ENCODE measurements at places on chromosomes 3 and 15.

DNA sequence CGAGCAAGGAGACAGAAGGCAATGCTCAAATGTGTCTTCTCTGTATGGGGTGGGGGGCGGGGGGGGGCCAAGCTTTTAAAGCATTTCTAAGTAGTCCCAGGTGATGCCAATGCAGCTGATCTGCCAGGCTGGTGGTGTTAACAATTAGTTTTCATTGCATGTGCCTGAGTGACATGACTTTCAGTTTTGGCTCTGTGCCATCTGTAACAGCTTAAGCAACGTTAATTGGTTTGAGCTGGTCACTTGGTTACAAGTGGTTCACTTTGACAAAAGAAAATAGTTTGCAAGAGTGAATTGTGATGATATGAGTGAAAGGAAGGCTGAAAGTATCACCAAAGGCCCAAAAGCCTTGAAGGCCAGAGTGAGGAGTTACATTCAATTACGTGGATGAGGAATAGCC is 26.4 kb upstream of the LRIG1 start:
- no peak for DNase-seq

- no peak for DNase-seq
These were observed 208.7 kb upstream of the ROBO1 start for GRCh38 chr3:79976466-79976865.

DNA sequence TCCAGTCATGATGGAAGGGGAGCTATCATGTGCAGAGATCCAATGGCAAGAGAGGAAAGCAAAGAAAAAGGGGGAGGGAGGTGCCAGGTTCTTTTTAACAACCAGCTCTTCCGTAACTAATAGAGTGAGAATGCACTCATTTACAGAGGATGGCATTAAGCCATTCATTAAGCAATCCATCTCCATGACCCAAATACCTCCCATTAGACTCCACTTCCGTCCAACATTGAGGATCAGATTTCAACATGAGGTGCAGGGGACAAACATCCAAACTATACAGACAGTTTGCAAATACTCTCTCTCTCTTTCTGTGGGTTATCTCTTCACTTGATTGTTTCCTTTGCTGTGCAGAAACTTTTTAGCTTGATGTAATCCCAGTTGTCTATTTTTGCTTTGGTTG is 21.2 kb downstream of the ZDHHC23 start:
- no peak for DNase-seq

DNA sequence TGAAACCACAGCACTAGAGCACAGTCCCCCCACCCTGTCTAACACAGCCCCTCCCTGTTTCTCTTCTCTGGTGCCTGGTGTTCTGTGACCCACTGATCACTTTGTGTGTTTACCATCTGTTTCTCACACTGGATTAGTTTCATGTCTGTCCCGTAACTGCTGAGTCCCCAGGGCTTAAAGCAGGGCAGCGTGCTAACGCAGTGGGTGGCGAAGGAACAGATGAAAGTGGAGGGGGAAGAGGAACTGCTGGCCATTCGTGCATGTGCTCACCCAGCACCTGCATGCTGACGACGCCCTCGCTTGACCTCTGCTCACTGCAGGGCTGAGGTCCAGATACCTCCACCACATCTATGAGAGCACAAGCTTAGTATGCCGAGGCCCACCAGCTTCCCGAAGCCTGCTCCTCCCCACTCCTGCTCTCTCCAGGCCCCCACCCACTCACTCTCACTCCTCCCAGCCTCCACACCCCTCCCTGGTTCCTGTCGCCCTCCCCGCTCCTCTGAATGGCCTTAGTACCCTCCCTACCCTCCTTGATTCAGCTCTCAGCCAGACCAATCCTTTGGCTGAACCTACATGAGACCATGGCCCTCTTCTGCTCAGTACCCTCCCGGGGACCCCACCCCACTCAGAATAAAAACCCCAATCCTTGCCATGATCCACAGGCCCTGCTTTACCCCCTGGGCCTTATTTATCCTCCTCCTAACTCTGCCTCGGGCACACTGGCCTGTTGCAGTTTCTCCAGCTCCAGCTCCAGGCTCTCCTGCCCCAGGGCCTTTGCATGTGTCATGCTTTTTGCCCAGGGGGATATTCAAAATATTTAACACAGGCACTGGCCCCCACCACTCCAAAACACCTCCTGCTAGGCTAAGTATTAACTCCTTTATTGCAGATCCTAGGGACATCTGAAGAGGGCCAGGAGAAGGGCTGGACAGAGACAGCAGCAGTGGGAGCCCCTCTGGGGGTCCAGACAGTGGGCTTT is 15.1 kb upstream of the IQSEC1 start:
- DNase-seq: no peak

DNA sequence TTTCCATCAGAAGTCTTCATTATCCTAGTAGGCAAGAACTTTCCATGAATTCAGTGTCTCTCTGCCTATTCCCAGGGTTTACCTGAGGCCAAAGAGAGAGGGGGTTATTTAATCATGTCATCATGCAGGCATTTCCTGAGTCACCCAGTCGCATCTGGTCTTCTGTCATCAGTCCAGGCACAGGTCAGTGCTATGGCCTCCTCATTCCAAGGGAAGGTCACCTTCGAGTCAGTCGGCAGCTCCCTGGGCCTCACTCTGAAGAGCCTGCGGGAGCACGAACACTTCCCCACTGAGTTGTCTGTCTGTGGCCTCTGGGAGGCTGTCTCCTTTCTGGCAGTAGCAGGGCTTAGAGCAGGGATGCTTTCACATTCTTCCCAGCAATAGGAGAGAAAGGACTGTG is 26.2 kb upstream of the LRTM1 start:
- no peak for DNase-seq

GRCh38 chr3:134860141-134860540 is 65.1 kb downstream of the EPHB1 start:
- no peak for DNase-seq

DNA sequence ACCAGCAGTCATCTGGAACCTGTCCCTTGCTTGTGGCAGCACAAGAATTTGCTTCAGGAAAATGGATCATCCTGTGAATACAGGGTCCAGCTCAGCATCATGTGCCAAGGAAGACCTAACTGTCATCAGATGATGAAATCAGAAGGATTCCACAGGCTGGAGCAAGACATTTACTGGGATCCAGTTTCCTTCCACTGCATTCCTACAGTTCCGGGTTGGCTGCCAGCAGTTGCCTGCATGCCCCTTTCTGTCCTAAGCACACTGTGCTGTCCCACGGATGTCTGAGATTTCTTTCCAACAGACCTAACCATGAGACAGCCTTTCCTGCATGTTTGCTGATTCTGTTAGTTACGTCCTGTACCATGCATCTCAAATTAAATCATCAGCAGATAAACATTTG is 140.7 kb downstream of the IMPG2 start:
- no peak for DNase-seq

- no peak for DNase-seq
These were observed 7.3 kb downstream of the TYRO3 start for GRCh38 chr15:41566121-41566885.

DNA sequence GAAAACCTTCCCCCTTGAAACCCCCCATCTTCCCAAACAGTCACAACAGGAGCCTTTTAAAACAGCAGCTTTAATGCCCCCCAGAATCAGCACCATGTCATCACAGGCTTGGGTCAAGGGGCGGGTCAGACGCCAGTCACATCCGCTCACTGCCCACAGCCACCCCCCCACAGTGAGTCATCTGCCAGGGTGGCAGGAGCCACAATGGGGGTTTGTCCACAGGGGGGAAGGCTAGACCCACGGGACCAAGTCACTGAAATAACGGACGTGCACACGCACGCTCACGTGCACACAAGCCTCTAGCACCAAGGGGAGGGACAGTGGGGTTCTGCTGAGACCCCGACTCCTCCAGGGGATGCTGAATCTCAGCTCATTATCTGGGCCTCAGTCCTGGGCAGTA is 441 bp upstream of the UCN2 start:
- no peak for DNase-seq

GRCh38 chr15:83682476-83683088 is 28.7 kb downstream of the ADAMTSL3 start:
- no peak for DNase-seq

GRCh38 chr3:10408680-10409079 is 87.8 kb upstream of the SEC13 start:
- no peak for DNase-seq

- DNase-seq: no peak
These were observed 60.1 kb downstream of the ADAMTS9 start for GRCh38 chr3:64627471-64628321.

DNA sequence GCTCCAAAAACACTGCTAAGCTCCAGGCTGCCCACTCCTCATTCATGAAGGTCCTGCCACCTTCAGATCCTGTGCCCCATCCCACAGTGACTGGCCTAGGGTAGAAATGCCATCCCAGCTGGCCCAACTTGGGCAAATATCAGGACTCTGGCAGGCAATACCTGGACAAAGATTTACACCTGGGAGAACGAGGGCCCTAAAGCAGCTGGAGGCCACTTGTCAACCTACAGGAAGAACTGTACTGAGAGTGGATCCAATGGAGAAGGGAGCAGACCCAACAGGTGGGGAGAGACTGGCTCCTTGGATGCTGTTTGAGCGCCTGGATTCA is 57.1 kb upstream of the GATA2 start:
- DNase-seq: no peak

DNA sequence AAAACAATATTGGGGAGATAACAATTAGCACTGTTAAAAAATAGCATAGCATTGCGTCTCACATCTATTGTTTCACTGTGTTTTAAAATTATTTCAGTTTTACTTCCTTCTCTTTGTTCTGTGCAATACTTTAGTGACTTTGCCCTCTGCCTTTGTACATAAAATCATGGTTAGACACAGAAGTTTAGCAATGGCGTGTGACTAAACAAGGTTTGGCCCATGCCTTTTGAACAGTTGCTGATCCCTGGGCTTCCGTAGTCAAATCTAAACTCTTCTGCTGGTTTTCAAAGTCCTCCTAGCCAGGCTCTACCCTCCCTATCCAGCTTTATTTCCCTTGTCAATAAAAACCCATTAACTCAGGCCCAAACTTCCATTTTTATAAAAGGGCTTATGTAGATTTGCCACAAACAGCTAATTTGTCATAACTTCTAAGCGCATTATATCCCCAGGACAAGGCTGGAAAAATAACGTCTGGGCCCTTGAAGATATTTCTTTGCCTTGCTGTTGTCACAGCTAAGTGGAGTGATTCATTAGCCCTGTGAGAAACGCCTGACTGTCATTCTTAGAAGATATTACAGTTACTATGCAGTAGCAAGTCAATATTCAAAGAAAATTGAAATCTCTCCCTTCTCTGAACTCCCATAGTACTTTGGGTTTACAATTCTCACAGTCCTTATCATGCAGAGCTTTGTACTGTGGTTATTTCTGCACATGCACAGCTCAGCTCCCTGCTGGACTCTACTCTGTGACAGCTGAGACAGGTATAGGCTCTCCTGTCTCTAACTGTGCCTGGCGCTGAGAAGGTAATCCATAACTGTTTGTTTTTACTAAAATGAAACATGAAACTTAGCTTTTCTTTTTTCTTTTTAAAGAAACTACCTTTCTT is 123.4 kb upstream of the SLC24A5 start:
- DNase-seq: no peak

- DNase-seq: no peak
These were observed 191.7 kb downstream of the ATP8B4 start for GRCh38 chr15:49927189-49927861.

- DNase-seq: no peak
These were observed 203.3 kb downstream of the MFSD1 start for GRCh38 chr3:159005137-159005536.

DNA sequence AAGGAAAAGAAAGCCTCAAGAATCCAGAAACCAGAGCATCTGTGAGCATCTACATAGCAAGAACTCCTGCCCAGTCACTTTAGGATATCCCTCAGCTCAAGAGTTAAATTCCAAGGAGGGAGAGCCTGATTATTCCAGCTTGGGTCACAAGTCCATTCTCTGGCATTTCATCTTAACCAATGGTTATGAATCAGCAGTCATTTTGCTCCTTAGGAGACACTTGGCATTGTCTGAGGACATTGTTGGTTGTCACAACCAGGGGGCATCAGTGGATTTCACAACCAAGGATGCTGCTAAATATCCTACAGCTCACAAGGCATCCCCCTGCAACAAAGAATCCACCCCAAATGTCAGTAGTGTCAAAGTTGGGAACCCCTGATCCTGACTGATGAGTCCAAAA is 51.0 kb upstream of the LMCD1 start:
- DNase-seq: no peak

- no peak for DNase-seq
These were observed 105.7 kb downstream of the PPP2R3A start for GRCh38 chr3:136070953-136071949.
